CD4-positive, alpha-beta T cell treated with Interleukin-10 for 1 hour (primary cell): ENCODE measurements at places on chromosomes 6 and 20.
A peak's percentile ranks its signal among the peaks of the same experiment; 100 is the strongest.

DNA sequence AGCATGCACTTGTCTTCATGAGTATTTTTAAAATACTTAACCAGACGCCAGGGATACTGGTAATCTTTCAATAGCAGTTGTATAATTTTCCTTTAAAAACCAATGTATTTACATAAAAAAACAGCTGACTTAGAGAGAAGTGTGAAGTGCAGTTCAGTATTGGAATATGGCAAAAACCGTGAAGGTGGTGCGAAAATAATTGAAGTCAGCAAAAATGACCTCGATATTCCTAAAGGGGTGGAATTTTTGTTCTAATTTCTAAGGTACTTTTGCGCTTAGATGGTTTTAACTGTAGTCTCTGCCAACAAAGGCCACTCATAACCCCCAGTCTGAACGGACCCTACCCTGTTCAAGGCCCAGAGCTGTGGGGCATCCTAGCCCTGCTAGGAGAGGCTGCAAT, 25.3 kb downstream of the GNAS-AS1 start:
- no peak for DNase-seq

DNA sequence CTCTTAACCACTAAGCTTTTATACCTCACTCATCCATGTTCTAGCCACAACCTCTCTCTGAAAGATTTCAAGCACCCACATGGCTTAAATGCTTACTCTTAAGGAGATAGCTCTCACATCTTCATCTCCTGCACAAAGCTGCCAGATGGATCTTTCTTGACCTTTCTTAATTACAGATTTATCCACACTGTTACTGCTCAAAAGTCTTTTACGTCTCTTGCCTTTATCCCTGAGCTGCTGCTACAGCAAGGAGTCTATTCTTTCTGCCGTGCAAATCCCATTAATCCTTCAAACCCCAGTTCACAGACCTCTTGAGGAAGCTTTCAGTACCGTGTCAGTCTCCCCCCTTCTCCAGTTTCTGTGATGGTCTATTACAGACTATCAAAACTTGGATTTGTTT, 54.6 kb downstream of the B4GALT5 start:
- no peak for DNase-seq

GRCh38 chr6:157240059-157240959, 83.0 kb downstream of the TMEM242 start:
- no peak for DNase-seq

GRCh38 chr20:15555913-15556312, 1017.3 kb downstream of the KIF16B start:
- no peak for DNase-seq

- DNase-seq, result no peak
Measured at GRCh38 chr20:63054103-63054474, 47.3 kb upstream of the BHLHE23 start.

DNA sequence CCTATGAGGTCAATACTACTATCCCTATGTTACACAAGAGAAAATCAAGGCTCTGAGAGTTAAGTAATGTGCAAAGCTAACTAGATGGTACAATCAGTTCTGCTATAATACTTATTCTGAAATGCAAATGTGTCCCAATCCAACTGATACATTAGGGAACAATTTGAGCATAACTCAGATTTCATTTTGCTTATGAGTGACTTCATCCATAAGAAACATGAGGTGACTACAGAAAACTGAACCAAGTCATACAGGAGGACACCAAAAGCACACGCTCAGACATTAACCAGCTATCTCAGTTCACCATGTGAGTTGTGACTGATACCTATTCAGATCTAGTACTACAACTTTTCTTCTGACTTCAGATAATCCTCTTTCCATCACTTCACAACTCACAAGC, 179.9 kb upstream of the RUNX2 start:
- no peak for DNase-seq

DNA sequence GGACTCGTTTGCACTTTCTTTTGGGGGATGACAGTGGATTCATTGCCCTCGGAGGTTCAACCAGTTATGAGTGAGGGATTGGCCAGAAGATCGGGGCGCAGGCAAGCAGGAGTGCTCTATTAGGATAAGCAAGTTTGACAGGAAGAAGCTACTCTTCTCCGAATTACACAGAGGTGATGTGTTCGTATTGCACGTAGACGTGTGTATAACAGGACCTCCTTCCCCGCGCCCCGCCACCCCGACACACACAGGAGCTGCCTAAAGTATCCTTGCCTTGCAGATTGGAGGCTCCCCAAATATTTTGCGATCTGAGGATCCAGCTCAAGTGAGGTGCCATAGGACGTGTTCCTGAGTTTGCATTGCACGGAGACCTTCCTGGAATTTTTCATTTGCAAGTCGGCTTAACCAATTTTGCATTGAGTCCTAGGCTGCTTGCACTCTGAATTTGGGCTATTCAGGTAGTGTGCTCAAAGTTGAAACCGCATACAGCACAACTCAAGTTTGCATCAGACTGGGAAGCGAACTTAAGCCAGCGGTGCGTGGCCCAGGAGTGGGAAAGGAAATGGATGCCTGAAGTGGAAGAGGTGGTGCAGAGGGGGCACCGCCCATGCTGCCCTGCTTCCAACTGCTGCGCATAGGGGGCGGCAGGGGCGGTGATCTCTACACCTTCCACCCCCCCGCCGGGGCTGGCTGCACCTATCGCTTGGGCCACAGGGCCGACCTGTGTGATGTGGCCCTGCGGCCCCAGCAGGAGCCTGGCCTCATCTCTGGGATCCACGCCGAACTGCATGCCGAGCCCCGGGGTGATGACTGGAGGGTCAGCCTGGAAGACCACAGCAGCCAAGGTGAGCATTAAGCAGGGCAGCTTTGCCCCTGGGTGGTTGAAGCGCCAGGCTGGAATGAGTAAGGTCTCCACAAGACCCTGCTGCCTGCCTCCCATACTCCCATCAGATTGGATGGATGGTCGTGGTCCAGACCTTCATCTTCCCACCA, 770 bp downstream of the TCF19 start:
- DNase-seq, result peak; percentile 17

- no peak for DNase-seq
Measured at GRCh38 chr20:40959325-40960092, 69.1 kb upstream of the TOP1 start.

GRCh38 chr20:37903317-37904007, 535 bp downstream of the VSTM2L start:
- no peak for DNase-seq

GRCh38 chr6:142870787-142871415, 74.1 kb downstream of the HIVEP2 start:
- no peak for DNase-seq

DNA sequence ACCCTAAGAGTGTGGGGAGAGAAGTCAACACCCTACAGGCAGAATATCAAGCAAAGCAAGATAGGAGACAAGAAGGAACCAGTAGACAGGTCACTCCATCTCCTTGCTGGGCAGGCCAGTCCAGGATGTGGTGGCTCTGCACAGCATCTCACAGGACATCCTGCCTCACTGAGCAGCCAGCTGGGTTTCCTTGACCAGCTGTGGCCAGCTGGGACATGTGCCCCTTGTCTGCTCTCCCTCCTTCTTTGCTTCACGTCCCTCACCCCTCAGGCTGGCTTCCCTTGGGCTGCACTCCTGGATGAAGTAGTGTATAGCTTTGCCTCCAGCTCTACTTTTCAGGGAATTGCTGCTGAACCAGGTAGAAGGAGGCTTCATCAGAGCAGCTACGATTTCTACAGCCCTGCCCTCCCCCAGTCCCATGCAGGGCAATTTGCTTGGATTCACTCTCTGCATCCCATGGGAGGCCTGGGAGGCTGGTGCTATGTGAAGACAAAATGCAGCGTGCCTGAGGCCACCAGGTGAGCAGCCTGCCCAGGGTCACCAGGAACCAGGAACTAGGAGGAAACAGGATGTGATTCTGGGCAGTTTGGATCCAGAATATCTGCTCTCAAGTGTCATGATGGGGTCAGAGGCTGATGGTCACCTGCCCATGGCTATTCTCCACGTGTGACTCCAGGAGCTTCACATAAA, 110.0 kb upstream of the PMEPA1 start:
- no peak for DNase-seq

GRCh38 chr6:9360881-9361280, 925.5 kb upstream of the SLC35B3 start:
- DNase-seq, result no peak

DNA sequence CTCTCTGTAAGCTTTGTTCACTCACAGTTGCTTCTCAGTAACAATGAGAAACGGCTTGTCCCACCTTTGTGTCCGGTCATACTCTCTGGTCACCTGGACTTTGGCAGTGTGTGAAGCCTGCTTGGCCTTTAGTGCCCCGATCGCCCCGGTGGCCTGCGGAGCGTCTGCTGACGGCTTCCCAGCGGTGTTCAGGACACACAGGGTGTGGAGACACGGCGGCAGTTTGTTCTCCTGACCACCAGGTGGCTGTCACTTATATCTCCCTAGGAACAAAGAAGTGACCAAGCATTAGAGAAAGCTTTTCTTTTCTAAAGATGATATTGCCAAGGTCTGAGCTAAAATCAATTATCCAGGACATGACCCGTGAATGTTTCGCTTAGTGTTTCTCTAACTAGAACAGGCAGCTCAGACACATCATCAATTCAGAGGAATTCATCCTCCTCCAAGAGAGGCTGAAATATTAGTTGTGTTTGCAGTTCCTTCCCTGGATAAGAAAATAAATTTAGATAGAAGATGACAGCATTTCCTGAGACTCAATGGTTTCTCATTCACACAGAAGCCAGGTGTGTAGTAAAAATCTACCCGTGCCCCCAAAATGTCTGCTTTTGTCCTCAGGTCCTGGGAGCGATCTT, 167.4 kb upstream of the THBS2 start:
- DNase-seq, result no peak

GRCh38 chr6:165767228-165767627, 104.2 kb upstream of the PDE10A start:
- DNase-seq, result no peak

GRCh38 chr20:23000232-23000947, 34.7 kb upstream of the SSTR4 start:
- DNase-seq, result no peak

- DNase-seq, result no peak
Measured at GRCh38 chr6:41451515-41452163, 94.5 kb upstream of the FOXP4 start.

GRCh38 chr6:147765541-147765940, 257.1 kb downstream of the SAMD5 start:
- no peak for DNase-seq

GRCh38 chr20:53133125-53133524, 161.0 kb downstream of the TSHZ2 start:
- no peak for DNase-seq

GRCh38 chr20:58906894-58907293, 54.4 kb downstream of the GNAS start:
- peak; percentile 32 for DNase-seq

DNA sequence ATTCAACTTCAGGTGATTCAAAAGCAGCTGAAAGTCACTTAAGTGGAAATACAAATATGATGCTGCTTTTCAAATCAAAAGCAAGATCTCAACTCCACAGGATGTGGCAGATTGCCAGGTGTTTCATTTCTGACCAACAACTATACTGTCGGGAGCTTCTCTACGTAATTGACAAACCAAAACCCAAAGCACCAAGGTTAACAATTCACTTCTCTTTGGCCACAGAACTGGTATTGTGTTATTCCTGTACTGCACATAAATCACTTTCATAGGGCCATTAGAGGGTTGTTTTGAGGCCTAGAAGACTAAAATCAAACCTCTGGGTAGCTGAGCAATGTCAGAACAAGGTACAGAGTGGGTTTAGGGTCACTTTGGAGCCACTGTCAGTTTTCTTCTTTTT, 169.7 kb downstream of the HAO1 start:
- DNase-seq, result no peak

DNA sequence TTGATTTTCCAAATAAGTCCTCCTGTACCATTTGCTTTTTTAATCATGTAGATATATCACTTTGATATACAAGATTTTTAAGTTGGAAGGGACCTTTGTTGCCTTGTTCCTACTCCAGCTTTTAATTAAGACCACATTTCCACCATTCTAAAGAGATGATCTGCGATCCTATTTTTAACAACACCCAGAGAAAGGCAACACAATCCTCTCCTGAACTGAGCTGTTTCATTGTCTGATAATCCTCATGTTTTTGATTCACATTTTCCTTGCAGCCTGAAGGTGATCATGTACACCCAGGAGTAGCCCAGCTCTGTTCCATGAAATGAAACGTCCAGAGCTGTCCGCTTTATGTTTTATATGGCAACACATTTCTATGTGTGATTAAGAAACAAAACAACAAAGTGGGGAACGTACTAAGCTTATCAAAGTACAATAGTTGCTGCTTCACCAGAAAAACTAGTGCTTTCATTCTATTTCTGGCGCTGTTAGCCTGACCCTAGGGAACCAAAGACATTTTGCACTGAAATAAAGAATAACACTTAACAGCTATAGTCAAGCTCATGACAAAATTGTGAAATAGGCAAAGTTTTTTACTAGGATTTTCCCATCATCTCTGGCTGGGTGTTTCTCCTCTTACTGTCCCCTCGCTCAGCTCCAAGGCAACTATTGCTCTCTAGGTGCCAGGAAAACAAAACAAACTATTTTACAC, 22.6 kb upstream of the TRAF3IP2 start:
- DNase-seq, result no peak

DNA sequence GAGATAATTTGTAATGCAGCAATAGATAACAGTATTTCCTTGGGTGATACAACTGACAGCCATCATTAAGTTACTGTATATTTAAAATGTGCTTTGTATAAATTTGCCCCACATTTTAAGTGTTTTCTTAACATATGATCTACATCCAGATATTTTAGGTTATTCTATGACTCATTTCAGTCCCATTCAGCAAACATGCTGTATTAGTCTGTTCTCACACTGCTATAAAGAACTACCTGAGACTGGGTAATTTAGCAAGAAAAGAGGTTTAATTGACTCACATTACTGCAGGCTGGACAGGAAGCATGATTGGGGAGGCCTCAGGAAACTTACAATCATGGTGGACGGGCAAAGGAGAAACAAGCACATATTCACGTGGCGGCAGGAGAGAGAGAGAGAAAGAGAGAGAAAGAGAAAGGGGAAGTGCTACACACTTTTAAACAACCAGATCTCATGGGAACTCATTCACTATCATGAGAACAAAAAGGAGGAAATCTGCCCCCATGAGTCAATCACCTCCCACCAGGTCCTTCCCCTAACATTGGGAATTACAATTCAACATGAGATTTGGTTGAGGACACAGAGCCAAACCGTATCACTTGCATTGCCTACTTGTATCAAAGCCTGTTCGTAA, 9.6 kb upstream of the CHD6 start:
- no peak for DNase-seq

DNA sequence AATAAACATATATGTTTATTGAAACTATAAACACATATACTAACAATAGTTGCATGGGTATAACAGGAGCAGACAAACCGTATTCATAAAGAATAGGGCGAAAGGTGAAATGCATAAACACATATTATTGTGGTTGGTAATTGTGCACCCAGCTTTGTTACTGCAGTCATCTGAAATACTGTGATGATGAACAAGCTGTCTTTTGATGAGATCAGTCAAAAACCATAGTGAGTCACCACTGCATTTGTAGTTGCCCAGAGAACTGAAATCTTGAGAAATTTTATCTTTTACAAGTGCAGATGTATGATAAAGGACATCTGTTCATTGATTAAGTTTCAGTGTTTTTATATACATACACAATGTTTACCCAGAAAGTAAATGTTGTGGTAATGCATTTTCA, 133.7 kb downstream of the MYO6 start:
- DNase-seq, result no peak

GRCh38 chr6:100366419-100366818, 98.3 kb downstream of the SIM1 start:
- DNase-seq, result no peak

- no peak for DNase-seq
Measured at GRCh38 chr6:57072108-57072507, 17.9 kb upstream of the ZNF451 start.
